ENCODE measurements at places on chromosomes 2 and 18.

GRCh38 chr18:54181856-54182602, 42.4 kb downstream of the MBD2 start:
- no peak for DNase-seq

DNA sequence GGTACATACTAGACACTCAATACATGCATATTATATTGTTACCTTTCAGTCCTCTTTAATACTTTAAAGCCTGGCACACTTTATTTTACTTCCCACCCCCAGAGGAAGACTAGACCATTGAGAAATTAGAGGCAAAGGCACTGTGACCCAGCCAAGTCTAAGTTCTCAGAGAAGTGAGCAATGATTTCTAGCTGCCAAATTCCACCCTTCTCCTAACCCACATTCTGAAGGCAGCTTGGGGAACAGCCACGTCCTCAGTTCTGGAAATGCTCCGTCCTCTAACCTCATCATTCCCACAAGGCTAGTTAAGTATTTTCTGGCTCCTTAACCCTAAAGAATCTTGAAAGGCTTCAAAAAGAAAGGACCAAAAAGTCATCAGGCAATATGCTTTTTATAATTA, 86.6 kb downstream of the COL5A2 start:
- no peak for DNase-seq

GRCh38 chr2:176177580-176178037, 10.9 kb upstream of the HOXD1 start:
- DNase-seq, result no peak

DNA sequence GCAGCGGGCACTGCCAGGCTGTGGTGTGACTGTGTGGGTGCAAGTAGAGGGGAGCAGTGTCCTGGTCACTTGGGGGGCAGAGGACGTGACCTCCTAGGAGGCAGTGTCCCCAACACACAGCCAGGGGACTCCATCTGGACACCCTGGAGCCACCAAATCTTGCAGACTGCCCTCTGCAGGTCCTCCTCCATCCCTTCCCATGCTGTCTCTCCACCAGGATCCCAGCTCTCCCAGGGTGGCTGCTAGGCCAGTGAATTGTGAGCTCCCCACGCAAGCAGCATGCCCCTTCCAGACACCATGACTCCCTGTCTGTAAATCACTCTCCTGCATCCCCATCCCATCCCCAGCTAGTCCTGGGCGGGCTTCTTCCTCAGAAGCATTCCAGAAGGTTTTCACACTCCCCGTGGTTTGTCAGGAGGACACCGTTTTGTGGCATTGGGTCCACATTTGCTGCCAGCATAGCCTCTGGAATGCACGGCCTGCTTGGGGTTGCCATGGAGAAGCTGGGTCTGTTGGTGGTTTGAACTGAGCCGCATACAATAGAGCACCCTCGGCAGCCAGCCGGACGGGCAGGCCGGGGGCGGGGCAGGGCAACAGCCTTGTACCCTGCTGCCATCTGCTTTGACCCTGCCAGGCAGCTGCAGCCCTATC, 210.7 kb downstream of the KLHL29 start:
- no peak for DNase-seq

- no peak for DNase-seq
Measured at GRCh38 chr2:237185553-237185925, 99.8 kb downstream of the COPS8 start.
